ENCODE measurements at places on chromosomes 3 and 15.

DNA sequence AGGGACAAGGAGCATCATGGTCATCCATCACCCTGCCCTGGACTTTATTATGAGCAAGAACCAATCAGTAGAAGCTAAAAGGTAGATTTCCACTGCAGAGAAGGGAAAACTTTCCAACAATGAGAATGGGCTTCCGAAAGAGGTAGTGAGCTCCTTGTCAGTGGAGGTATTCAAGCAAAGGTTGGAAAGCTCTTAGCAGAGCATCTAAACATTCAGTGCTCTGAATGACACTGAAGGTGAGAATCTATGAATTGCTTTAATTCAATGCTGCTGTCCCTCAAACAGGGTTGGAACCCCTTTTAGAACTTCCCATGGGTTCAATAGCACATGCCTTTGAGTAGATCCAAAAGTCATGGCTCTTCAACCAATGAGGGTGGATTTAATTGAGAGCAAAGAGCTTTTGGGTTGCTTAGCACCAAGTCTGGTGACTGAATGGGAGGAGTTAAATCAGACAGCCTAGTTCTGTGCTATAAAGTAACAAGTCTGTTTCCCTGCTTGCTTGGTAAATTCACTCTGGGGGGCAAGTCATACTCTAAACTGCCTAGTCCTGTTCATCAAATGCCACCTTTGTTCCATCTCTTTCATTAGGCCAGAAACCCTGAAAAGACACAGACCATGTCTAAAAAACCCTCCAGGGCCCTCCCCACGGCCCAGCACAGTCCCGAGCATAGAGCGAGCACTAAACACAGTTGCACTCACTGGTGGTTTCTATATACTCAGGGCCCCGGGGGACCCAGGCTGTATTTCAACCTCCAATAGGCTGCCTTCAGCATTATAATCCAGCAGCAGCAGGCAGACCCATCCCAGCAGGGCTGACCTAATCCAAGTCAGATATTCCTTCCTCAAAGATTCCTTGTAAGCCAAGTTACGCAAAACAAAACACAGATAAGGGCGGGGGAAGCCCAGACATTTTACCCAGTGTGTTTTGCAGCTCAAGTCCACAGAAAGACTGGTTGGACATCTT is 161.2 kb downstream of the MEGF11 start:
- DNase-seq: no peak

DNA sequence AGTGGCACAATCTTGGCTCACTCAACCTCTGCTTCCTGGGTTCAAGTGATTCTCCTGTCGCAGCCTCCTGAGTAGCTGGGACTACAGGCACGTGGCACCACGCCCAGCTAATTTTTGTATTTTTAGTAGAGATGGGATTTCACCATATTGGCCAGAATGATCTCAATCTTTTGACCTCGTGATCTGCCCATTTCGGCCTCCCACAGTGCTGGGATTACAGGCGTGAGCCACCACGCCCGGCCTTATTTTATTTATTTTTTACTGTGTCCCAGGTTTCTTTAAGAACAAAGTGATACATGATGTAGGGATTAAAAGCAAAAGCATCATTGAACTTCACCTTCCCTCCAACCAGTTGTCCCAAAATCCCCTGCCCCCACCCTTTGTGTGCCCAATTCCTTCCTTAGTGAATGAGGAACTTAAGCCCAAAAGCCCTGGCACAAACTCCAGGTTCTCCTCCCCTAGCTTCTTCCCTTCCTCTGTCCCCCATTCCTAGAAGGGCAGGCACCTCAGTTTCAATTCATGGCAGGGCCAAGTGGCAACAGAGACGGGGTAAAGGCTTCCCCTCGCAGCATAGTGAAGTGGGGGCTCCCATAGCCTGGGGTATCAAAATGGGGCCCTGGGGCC is 23.7 kb upstream of the RPN1 start:
- DNase-seq: no peak

- no peak for DNase-seq
Observed at GRCh38 chr3:148631124-148631903, 66.4 kb upstream of the AGTR1 start.

DNA sequence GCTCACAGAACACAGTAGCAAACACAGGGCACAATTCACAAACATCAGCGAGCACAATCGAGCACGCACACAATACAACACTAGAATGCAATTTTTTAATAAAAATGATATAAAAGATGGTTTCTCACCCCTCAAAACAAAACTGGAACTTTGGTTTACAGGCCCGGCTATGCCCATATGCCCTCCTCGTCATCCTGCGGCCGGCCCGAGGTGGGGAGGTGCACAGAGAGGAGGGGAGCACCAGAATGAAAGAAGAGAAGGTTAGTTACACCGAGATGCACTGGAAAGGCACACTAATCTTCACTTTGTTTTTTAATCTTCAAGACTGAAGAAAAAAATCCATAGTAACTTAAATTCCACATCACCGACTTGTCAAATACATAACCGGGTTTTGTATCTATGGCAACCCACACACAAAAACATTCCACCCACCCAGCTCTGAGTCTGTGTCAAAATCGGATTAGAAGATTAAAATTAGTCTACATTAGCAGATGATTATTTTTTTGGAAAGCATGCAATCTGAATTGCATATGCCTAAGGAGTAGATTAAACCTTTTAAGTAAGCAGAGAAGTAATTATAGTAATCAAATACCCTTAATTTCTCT is 196.7 kb upstream of the WNT5A start:
- DNase-seq: no peak

- DNase-seq: no peak
Observed at GRCh38 chr3:172228036-172228415, 188.6 kb downstream of the FNDC3B start.

DNA sequence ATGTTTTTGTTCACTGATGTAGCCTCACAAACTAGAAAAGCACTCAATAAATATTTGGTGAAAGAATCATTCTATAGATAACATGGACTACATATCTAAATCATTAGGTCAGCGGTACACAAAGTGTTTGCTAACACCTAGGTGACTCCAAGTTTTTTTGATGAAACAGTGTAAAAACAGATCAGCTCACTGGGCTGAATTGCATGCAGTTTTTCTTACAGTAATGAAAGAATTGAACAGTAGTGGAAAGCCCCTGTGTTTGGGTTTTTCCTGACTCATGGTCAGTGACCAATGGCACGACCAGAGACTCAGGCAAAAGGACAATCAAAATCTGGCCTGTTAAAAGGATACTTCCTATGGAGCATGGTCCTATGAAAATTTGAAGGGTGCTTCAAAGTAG is 384.3 kb upstream of the EPHA6 start:
- DNase-seq: no peak
